ENCODE measurements at places on chromosomes 12 and 14.

GRCh38 chr12:124557518-124558223 lies 9.7 kb downstream of the NCOR2 start:
- DNase-seq, result no peak

GRCh38 chr12:93061473-93062419 lies 132.7 kb upstream of the EEA1 start:
- DNase-seq, result no peak

DNA sequence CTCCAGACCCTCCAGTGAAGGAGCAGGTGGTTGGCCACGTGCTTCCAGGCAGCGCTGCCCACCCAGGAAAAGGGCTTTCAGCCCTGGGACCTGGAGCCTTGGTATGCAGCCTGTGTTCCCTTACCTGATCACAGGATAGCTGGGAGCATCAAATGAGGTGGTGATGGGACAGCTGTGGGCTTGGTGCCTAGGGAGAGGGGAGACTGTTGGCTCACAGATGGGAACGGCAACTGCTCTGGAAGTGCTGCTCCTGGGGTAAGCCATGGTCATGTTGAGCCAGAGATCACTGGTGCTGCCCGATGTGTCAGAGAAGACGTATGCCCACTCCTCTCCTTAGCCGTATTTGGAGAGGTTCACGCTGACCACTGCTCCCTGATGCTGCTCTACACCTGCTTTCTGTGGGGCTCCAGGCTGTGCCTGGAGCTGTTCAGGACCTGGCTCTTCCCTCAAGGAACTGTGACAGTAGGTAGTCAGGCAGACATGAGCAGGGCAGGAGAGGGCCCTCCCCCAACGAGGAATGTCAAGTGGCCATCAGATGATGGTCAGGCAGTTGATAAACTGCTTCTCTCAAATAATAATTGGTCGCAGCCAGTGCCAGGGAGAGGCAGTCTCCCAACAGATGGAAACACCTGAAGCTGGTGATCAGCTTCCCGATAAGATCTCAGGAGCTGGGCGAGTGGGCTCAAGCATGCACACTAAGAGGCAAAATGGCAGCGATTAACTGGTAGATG lies 2.8 kb upstream of the CYP46A1 start:
- no peak for DNase-seq

GRCh38 chr14:100201701-100202100 lies 37.2 kb upstream of the YY1 start:
- DNase-seq, result no peak

- DNase-seq, result no peak
Observed at GRCh38 chr12:50013361-50014147, 11.7 kb downstream of the RACGAP1 start.

DNA sequence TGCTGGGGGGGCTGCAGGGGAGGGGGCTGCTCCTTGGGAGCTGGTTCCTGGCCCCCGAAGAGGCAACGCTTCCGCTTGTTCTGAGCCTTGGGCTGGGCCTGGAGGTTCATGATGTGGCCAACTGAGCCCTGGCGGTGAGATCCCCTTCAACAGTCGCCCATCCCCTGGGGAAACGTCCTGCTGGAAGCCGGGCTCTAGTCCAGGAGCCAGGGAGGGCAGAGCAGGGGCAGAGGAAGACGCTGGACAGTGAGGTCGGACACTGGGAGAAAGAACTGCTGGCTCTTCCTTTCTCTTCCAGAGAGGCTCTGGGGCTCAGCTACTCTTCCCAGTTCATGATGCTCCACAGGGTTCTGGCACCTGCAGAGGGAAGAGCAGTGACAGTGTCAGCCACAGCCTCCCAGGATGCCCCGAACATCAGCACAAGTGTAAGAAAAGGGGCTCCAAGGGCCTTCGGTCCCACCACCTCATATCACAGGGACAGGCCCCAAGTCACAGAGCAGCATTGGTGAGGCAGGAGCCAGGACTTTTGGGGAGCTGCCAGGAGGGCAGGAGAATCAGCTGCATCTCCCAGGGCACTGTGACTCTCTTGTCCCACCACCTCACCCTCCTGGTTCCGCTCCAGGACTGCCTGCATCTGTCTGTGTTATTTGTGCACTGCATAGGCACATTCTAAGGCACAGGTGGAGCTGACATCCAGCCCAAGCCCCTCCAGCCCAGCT lies 25.9 kb upstream of the PNMA1 start:
- DNase-seq, result no peak

GRCh38 chr14:89912667-89913211 lies 41.8 kb downstream of the EFCAB11 start:
- DNase-seq, result no peak

All from HCT116 (cell line).